ENCODE measurements at places on chromosomes 5 and 9.

- no peak for DNase-seq
These were observed 4.6 kb downstream of the AP3B1 start for GRCh38 chr5:78289911-78290310.

DNA sequence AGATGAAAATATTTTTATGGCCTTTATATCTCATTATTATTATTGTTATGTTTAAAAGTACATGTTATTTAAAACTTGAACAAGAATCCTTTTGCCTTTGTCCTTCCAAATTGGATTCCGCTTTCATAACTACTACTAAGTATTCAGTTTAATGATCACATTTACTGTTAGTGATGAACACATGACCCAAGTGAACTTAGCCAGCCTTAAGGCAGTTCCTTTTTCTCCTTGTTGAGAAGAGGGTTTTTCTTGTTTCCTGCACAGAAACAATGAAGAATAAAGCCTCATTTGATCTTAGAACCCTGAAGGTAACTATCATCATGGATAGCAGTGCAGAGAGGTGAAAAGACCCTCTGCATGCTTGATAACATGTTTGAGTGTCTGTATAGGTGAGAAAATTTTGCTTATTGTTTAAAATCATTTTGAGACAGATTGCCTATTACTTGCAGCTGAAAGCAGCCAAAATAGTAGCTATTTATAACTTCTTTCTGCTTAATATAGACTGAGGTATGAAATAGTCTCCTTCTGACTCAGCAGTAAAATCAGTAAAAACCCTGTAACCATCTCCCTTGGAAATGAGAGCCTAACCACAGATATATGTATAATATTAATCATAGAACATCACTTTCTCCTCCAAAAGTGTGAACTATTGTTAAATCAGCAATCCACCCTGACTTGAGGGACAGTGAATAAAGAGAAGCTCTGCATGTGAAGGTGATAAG lies 266.2 kb downstream of the SPATA31D1 start:
- no peak for DNase-seq

DNA sequence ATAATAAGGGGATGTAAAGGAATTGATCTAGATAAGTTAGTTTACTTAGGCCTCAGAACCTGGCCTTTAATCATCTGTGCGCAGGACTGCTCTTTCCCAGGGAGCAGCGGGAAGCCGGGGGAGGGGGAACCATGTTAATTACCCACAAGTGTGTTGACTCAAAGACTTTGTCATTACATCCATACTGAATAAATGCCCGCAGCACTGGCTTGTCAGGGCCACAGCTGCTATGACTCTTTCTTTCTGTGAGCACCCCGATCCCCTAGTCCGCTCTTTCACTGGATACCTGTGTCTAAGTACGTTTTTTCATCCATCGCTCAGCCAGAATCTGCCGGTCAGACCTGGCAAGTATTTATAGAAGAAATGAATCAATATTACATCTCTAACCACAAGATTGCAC lies 249.3 kb upstream of the DMRT1 start:
- DNase-seq = no peak

DNA sequence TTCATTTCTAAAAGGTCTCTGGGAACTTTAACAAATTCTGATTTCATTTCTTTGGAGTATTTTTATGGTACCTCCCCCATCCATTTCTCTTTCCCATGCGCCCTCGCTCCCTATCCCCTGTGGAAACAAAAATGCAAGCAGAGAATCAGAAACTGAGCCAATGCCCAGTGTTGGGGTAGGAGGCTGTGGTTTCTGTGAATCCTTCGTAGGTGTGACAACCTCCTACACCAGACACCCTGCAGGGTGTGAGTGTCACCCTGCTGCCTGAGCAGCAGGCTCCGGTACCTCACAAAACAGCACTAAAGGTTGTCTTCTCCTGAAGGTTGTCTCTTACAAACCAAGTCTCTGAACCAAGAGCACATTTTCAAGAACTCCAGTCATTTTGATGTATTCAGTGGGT lies 103.8 kb upstream of the CTSL start:
- no peak for DNase-seq

GRCh38 chr5:55305345-55305744 lies 2.1 kb downstream of the DHX29 start:
- DNase-seq = no peak

DNA sequence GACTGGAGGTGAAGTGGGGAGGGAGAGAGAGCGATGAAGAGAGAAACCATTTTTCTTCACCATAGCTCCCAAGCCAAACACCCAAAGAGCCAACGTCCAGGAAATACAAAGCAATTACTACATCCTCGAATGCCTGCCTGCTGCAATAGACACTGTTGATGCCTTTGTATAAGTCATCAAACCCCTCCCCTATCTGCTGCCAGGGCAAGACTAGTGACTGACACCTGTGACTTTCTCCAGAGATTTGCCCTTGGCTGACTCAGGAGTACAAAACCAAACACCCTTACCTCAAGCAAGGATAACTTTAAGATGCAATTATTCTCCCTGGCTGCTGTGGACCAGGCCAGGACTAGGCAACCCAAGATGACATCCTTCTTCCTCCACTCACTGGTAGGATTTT lies 81.8 kb upstream of the RASA1 start:
- DNase-seq = no peak

All from activated CD8-positive, alpha-beta T cell treated with anti-CD3 and anti-CD28 coated beads, Interleukin-2, amount 10 ng/mL, durations not matched to agents 7 days and 5 days (primary cell).